ENCODE measurements at places on chromosomes 4 and X.

GRCh38 chrX:104253567-104254441, 929 bp downstream of the ESX1 start:
- no peak for DNase-seq

GRCh38 chrX:112644713-112645112, 35.0 kb downstream of the LHFPL1 start:
- no peak for DNase-seq

- no peak for DNase-seq
These were observed 394.4 kb upstream of the ADGRL3 start for GRCh38 chr4:60805500-60806313.

DNA sequence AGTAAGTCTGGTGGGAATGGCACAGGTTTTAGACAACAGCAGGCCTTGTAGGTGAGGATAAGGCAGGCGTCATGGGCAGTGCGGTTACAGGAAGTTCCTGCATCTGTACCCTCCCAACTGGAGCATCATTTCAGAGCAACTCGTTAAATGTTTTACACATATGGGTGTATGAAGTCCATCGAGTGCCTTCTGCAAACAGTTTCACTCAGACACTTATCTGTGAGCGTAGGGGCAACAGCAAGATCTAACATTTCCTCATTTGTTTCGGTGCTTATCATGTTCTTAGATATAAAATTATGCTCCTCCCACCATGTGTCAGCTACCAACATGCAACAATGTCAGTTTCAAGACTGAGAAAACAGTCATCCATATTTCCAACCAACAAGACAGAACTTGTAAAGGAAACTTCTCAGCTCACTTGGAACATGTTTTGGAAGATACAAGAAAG, 69.9 kb downstream of the ELOVL6 start:
- DNase-seq: no peak

DNA sequence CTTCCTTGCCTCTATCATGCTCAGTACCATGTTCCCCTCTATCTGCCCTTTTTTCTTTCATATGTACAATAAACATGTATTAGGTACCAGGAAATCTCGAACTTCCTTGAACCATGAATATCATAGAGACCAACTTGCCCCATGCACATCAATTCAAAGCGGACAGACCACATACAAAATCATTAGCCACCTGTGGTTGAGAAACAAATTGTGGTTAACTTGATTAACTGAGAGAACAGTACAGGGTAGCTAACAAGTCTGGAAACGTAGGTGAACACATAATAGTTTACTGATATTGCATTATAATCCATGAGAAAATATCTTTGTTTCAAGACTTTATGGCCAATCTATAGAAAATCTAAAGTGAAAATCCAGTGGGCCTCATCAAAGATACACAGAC, 8.2 kb downstream of the CASP3 start:
- DNase-seq: no peak

DNA sequence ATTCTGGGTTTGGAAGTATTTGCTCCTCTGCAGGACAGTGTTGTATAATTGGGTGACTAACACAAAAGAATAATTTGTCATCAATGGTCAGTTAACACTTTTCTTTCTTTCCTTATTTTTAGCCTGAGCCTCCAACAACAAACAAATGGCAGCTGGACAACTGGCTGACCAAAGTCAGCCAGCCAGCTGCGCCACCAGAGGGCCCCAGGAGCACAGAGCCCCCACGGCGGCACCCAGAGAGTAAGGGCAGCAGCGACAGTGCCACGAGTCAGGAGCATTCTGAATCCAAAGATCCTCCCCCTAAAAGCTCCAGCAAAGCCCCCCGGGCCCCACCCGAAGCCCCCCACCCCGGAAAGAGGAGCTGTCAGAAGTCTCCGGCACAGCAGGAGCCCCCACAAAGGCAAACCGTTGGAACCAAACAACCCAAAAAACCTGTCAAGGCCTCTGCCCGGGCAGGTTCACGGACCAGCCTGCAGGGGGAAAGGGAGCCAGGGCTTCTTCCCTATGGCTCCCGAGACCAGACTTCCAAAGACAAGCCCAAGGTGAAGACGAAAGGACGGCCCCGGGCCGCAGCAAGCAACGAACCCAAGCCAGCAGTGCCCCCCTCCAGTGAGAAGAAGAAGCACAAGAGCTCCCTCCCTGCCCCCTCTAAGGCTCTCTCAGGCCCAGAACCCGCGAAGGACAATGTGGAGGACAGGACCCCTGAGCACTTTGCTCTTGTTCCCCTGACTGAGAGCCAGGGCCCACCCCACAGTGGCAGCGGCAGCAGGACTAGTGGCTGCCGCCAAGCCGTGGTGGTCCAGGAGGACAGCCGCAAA, 106.0 kb downstream of the KLHL8 start:
- no peak for DNase-seq

GRCh38 chr4:70120323-70120722, 33.7 kb upstream of the PRR27 start:
- DNase-seq: no peak

- no peak for DNase-seq
These were observed 13.8 kb upstream of the TXLNG start for GRCh38 chrX:16772460-16772859.

DNA sequence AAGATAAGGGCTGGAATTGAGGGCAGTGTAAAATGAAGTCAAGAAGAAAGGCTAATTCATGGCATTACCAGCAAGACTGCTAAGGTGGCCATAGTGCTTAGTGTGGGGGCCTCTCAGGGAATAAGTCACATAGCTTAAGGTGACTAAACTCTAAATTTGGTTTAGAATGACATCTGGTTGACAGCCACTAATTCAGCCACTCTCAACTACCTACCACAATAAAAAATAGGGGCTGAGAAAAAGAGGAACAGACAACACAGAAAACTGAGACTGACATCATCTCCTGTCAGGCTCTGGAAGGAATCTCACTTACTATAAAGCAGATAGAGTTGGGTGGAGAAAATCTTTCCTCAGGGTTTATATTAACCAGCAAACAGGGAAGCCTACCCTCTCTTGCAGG, 96.9 kb downstream of the CHRDL1 start:
- no peak for DNase-seq

DNA sequence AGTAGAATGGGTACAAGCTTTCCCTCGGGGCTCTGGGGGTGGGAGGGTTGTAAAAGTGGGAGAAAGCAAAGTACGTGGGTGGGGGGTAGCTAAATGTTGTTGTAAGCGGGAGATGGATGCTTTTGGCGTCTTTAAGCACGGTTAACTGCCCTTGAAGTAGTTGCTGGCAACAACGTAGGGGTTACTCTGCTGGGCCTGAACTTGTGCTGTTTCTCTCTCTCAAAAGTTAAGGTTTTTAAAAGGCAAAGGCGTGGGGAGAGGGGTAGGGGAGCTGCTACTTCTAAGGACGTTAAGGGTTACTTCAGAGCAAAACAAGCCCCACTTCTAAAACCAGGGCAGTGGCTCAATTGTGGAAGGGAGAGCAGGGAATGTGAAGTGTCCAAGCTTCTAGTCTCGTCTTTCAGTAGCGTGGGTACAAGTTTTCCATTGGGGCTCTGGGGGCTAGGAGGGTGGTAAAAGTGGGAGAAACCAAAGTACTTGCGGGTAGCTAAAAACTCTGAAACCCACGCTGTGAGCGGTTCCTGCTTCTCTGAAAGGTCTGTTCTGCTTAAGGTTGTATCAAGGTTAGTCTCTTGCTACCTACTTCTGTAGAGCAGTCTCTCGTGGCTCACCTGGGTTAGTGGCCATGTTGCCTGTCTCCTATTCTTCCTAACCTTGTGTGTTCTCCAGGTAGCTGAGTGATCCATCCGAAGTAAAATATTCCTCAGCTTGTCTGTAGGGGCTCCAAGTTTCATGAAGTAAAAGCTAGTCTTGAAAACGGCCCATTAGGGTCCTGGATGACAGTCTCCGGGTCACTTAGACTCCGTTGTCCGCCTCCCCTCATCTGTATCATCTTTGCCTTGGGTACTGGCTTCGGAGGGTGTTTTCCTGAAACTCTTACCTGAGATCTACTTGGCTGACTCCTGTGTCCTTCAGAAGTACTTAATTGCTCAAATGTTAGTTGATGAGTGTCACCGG, 1.7 kb upstream of the WDR1 start:
- no peak for DNase-seq

GRCh38 chrX:150436195-150436594, 73.1 kb downstream of the MAMLD1 start:
- no peak for DNase-seq

DNA sequence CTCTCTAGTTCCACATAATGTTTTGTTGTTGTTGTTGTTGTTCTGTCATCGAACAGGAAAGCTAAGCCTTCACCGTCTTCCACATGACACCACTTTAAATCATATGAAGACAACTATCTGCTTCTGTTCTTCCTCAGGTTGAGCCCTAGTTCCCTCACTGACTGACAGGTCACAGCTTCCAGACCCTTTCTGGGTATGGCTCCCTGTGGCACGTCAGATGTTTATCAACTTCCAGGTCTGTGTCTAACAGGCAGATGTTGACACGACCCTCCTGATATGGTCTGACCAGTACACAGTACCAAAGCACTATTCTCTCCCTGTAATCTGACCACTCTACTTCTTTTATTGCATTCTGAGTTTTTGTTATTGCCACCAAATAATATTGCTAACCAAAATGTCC, 51.4 kb downstream of the PRDM5 start:
- DNase-seq: no peak

- DNase-seq: no peak
These were observed 46.9 kb downstream of the HSPA4L start for GRCh38 chr4:127829014-127829413.

DNA sequence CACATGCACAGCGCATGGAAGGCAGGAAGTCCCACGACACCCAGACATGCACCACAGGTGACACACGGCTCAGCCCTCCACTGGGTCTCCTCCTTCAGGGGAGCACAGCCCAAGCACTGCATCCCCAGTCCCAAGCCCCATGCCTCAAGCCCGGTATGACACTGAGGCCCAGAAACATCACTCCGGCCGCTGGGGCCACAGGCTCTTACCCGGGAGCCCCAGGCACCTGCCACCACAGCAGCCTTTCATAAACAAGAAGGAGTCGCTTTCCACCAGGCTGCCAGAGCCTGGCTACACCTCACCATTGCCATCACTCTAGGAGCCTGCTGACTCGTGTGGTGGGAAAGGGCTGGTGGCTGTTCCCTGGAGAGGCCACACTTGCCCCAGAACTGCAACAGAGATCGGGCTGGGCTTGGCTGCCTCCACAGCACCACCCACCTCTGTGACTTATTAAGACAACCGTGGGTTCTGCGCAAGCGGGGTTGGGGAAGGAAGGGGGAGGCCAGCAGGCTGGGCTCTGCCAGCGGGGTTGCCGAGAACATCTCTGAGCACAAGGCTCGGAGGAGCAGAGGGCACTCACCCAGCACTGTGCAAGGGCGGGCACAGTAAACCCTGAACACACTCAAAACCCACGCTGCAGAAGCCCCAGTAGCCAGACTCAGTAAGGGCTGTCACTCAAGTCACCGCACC, 4.5 kb downstream of the HAUS7 start:
- no peak for DNase-seq

DNA sequence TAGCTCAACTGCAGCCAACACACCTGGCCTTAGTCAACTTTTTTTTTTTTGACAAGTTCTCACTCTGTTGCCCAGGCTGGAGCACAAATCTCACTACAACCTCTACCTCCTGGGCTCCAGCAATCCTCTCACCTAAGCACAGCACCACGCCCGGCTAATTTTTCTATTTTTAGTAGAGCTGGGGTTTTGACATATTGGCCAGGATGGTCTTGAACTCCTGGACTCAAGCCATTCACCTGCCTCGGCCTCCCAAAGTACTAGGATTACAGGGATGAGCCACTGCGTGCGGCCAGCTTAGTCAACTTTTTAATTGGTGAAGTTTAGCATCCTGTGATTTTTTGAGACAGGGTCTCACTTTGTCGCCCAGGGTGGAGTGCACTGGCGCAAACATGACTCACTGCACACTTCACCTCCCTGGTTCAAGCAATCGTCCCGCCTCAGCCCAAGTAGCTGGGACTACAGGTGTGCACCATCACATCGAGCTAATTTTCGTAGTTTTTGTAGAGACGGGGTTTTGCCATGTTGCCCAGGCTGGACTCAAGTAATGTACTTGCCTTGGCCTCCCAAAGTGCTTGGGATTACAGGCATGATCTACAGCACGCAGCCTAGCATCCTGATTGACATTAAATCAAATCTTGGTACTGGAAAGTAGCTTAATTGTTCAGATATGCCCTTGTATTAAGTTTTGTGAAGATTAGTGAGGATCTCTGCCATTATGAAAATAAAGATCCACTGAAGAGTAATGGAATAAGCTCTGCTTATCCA, 8.3 kb downstream of the HNRNPDL start:
- no peak for DNase-seq

GRCh38 chr4:168710353-168710946, 213.6 kb downstream of the PALLD start:
- DNase-seq: no peak

GRCh38 chr4:153735906-153736461, 23.8 kb downstream of the RNF175 start:
- no peak for DNase-seq

DNA sequence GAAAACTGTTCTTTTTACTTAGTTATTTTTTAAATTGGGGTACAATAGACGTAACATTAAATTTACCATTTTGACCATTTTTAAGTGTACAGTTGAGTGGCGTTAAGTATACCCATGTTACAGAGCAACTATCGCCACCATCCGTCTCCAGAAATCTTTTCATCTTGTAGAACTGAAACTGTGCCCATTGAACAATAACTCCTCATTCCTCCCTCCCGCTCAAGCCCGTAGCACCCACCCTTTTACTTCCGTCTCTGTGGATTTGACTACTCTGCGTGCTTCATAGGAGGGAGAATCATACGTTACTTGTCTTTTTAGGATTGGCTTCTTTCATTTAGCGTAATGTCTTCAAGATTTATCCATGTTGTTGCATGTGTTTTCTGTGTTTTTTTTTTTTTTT, 55.3 kb downstream of the TMEM131L start:
- no peak for DNase-seq

DNA sequence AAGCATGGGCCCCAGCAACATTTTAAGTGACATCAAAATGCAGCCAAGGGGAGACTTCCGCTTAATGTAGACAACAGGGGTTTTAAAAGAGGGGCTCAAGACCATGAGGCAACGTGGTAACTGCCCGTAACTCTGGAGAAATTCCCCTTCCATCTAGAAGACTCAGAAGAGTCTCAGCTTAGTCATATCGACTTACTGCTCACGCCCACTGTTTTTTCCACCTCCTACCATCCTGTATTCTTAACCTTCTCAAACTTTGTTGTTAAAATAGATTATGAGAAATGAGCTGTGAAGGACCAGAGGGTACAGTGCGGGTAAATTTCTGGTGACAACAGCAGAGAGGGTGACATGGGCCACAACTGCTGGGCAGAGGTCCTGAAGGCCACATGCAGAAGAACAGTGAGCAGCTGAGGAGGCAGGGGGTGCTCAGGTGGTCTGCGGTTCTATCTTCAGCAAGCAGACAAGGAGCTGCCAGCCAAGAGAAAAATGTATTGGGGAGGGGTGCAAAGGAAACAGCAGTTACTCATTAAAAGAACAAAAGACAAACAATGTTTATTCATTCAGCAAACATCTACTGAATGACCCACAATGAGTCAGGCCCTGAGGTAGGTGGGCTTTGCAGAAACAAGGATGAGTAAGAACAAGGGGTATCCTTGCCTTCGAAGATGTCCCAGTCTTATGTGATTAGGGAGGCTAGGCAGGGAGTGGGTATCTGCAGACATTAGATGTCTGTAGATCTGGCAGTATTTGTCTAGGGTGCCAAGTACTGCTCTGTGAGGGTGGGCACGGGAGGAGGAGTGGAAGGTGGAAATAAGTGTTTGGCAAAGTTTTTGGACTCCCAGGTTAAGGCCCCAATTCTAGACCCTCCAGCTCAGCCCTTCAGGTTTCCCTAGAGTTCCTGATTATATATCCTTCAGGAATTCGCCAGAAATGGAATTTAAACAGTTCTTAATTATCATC, 175.3 kb downstream of the TSPAN5 start:
- DNase-seq: peak; percentile 36

Data from activated T-cell treated with anti-CD3 and anti-CD28 coated beads for 24 hours (primary cell).